ENCODE measurements at places on chromosomes 12 and 14. TPM values are rescaled to one million over a fixed set of nuclear protein-coding genes. Genes with fewer than 3 reads are reported as not detected.

The DCAF5 gene
- total RNA-seq, result 67.1 TPM

The ERP27 gene
- 0.58 TPM for total RNA-seq

The RPL10L gene
- total RNA-seq, result not detected

The PLA2G1B gene
- not detected for total RNA-seq

DNA sequence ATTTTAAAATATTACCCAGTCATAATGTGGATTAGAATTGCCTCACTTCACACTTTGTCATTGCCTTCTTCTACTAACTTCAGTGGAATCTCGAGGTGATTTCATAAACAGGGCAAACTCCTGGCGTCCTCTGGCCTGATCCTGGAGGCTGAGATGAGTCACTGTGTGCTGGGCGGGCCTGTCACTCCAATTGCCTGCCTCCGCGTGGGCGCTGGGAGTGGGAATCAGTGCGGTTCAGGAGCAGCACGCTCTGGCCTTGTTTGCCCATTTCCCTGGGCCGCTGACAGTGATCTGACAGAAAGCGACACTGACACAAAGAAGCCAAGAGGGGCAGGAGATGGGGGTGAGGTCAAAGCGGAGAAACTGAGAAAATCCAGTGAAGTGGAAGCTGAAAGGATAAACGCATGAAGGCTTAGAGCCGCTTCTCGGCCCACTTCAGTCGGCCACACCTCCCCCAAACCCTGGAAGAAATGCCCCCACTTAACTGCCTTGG lies 29.7 kb downstream of the LGR5 start:
- no peak for DNase-seq
